Spleen (tissue), 13 donors: ENCODE measurements at places on chromosomes 16 and 17.
A peak's percentile ranks its signal among the peaks of the same experiment; 100 is the strongest.

DNA sequence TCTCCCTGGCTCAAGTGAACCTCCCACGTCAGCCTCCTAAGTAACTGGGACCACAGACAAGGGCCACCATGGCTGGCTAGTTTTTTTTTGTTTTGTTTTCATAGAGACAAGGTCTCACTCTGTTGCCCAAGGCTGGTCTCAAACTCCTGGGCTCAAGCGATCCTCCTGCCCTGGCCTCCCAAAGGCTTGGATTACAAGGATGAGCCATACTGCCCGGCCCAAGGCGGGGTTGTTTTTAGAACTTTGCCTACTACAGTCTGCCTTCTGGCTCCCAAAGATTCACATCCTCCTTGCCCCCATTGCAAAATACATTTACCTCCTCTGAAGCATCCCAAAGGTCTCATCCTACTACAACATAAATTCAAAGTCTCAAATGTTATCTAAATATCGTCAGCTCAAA lies 49.5 kb upstream of the PHOSPHO1 start:
- no peak for DNase-seq

DNA sequence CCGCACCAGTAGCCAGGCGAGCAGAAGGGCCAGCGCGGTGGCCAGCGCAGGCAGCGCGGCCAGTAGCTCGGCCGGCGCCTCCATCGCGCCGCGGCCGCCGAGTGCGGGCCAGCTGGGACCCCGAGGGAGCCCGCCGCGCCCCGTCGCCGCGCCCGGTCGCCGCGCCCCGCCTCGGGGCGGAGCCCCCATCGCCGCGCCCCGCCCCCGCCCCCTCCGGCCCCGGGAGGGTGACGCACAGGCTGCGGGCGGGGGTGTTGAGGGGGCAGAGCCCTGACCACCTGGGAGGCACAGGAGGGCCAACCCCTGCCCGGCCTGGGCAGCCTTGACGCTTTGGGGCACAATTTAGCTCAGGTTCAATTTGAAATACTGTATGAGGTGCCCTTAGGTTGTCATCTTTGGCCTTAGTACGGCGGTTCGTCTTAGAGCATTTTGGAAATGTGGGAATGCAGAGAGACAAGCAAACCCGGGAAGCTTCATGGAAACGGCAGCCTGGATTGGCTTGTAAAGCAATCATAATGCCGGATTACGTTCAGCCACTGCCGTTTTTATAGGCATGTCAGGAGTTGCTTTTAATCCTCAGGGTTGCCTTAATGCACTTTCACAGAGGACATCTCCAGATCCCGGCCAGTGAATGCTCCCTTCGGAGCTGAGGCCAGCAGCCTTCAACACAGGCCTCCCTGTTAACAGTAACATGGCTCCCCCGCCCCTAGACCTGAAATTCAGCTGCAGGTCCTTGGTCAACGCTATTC lies at the start of gene MXRA7:
MXRA7 (minus strand) TSS at position 103 of the 749 bp plus-strand sequence; CDS start at position 84, 19 bp downstream.
- DNase-seq: peak; percentile 90

DNA sequence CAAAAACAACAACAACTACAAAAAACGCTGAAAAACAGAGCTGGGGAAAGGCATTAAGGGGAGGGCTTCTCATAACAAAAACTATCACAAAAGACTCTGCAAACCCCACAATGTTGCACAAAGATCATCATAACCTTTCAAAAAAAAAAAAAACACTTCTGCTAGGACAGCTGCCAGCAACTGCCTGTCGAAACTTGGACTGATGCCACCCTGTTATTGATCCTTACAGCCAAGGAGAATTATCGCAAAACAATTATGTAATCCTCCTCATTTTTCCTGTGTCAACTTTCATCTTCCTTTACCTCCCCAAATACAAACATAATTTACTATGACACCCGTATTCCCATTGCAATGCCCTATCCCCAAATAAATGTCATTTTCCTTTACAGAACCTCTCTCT lies 9.3 kb downstream of the CCDC40 start:
- DNase-seq: no peak

- DNase-seq: no peak
Observed at GRCh38 chr17:2124391-2124790, 69.5 kb downstream of the HIC1 start.

DNA sequence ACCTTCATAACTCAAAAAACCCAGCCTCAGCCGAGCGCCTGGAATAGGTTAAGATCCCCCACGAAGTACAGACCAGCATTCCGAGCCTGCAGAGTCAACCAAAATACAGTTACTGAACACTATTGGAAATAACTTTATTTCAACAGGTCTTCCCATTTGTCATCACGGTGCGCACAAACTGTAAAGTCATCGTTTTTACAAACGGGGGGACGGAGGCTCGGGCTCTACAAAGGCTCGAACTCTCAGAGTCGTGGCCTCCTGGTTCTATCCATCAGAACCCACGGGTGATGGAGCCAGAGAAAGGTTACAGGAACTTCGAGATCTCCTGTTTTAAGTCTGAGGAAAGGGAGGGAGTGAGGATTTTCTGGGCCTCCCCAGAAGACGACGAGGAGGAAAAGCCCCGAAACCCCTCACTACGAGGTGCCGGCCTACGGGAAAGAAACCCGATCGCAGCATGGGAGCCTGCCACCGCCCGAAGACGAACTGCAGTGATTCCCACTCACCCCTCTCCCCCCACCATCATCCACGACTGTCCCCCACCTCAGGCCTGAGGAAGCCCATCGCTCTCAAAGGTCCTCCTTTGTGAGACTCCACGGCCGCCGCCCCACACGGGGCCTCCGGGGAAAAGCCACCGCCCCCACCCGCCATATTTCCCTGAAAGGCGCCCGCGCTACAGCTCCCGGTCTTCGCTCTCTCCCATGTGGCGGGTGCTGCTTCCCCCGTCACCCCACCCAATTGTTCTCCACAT lies 917 bp downstream of the YWHAE start:
- DNase-seq: peak; percentile 89

GRCh38 chr16:11583889-11584565 lies 2.7 kb downstream of the LITAF start:
- DNase-seq: peak; percentile 71
